ENCODE measurements at places on chromosomes 12 and 14. TPM values are rescaled to one million over a fixed set of nuclear protein-coding genes. Genes with fewer than 3 reads are reported as not detected.

DNA sequence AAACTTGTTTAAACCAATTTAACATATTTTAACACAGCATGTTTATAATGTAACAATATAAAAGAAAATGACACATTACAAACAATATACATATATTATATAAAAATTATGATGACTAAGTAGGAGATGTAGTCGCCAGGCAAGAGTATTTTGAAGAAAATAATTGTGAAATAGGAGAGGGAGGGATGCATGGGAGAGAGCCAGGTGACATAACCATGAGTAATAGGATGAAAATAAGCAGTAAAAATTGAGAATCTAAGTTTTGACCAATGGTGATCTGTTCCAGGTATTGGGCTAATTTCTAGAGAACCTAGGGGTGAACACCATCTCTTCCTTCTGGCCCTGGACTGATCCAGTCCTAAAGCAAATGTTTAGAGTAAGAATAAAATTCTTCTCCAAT is 315.2 kb upstream of the G2E3 start:
- no peak for DNase-seq

GRCh38 chr12:26122681-26123481 is 2.0 kb downstream of the BHLHE41 start:
- peak; percentile 66 for DNase-seq

- DNase-seq, result no peak
Measured at GRCh38 chr12:72465940-72466630, 193.9 kb downstream of the TRHDE start.

The ADAM21 gene
- not detected for total RNA-seq

The GZMB gene
- total RNA-seq, result not detected

GRCh38 chr12:131085125-131085815 is 131.6 kb downstream of the ADGRD1 start:
- no peak for DNase-seq

The NTS gene
- total RNA-seq, result 79.2 TPM

The RDH16 gene
- 0.82 TPM for total RNA-seq

DNA sequence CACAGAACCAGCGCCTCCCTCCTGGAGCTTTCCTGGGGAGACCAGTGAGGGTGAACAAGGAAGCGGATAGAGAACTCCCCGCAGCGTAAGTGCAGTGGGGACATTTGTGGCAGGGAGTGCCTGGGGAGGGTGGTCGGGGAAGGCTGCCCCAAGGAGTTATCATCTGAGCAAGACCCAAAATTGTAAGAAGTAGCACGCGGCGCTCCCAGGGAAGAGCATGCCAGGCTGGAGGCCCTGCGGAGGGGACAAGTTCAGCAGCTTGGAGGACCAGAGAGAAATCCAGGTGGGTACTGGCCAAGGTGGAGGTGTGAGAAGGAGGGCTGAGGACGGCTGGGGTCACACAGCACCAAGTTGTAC is 46.2 kb upstream of the RIMBP2 start:
- no peak for DNase-seq

DNA sequence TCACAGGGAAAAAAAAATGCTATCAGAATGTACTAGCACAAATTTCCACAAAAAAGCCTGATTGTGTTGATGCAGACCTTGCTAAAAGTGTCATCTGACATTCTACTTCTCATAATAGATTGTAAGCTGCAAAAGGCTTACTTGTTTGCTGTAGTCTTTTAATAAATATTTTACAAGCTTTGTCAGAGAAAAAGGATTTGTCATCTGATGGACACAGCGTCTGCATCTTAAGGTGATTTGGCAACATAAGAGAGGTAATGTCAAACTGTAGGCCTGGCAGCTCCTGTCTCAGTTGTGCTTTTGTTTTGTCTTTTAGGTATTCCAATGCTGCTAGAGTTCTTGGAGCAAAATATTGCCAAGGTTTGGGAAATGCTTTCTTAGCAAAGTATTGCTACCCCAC is 26.3 kb upstream of the KCNH3 start:
- DNase-seq, result no peak

The LPAR5 gene
- total RNA-seq, result 2.7 TPM

The MFAP5 gene
- 0.31 TPM for total RNA-seq

The CPNE6 gene
- not detected for total RNA-seq
